SK-MEL-5 (cell line): ENCODE measurements at places on chromosomes 3 and 15.

GRCh38 chr3:4320096-4320911 lies 17.1 kb downstream of the SETMAR start:
- no peak for DNase-seq

- DNase-seq: peak; percentile 9
These were observed 989 bp downstream of the GNB4 start for GRCh38 chr3:179450261-179450701.

DNA sequence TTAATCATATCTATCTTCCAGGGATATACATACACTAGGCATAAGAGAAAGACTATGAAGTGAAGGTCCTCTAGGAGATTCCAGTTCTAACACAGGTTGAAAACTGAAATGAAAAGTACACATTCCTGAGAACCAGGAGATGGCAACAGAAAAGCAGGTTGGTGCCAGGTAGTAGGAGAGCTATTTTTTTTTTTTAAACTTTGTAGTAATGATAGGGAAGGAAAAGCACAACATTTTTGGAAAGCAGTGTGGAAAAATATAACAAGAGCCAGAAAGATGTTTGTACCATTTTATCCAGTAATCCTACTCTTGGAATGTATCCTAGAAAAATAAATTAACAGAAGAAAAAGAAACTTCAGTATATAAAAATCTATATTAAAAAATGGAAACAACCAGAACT lies 189.9 kb downstream of the DTWD1 start:
- no peak for DNase-seq

DNA sequence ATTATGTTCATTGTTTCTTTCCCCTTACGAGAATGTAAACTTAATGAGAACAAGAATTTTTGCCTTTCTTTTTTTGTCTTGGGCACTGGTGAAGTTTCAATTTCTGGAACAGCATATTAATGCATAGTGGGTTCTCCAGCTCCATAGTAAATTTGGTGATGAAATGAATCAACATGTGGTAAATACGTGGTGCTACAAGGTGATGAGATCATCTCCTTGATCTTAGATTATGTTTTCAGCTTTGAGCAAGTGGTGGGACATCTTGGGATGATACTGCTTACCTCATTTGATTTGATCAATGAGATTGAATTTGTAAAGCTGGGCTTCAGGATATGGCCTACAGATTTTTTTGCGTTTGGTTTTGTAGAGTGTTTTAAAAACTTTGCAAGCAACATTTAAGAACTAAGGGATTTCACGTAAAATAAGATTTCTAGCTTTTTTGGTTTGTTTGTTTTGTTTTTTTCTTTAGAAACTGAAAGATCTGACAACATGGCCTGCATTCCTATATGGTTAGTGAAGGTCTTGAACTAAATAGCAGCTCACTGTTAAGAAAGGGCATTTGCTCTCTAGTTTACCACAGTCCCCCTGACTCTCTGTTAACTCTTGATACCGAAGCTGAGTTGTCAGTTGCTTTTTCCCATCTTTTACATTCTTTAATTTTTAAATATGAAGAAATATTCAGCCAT lies 45.6 kb downstream of the FNDC3B start:
- DNase-seq: no peak

DNA sequence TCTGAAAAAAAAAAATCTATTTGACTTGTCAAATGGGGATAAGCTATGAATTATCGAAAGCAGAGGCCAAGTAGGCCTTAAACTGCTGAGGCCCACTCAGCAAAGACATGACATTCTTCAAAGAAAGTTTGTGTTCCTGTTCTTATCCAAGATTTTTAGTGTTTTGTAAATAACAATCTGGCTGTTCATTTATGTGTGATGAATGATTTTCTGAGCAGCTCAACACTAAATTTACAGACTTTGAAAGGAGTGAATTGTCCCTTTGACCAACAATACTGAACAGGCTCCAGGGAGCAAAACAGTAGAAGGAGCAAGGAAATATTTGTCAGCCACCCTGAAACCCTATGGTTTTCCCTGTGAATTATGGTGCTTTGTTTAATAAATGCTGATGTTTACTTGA lies 512.6 kb upstream of the NAALADL2 start:
- peak; percentile 53 for DNase-seq

DNA sequence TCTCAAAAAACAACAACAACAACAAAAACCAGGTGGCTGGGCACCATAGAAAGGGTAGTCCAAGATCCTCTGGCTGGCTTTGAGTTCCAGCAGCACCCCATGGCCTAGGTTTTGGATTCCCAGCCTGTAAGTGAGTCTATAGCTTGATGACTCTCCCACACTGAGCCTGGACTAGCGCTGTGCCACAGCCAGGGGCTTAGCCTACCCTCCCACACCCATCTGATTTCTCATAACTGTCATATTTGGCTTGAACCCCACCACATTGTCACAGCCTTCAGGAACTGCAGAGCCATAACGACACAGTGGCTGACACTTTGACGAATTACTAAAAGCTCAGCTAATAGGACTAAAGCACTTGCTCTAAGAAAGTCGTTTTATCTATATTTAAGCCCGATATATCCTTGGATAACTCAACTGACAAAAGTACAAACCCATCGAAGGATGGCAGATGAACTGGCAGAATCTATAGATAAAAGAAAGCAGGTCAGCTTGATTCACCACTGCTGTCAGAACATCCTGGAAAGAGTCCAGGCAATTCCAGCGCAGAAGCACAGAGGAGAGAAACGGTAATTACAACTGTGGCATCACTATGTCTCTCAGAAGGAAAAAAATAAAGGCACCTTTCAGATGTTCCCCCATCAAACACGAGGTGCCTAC lies 62.1 kb downstream of the HOMER2 start:
- no peak for DNase-seq

- DNase-seq: no peak
These were observed 1.4 kb upstream of the ROBO1 start for GRCh38 chr3:79769229-79769628.

DNA sequence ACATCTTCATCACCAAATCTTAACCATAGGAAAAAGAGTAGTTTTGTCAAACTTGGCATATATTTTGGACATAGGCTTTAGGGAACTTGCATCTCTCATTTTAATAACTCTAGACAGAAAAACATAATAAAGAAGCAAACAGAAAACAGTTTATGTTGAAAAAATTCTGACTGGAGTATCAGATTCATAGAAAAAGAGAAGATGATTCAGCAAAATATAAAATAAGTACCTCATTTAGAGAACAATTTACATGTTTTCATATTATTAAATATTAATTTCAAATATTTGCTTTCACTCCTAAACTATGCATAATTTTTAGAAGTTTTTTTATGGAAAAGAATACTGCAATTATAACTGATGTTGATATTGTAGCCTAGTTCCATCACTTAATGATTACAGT lies 12.5 kb downstream of the SATB1 start:
- DNase-seq: no peak

DNA sequence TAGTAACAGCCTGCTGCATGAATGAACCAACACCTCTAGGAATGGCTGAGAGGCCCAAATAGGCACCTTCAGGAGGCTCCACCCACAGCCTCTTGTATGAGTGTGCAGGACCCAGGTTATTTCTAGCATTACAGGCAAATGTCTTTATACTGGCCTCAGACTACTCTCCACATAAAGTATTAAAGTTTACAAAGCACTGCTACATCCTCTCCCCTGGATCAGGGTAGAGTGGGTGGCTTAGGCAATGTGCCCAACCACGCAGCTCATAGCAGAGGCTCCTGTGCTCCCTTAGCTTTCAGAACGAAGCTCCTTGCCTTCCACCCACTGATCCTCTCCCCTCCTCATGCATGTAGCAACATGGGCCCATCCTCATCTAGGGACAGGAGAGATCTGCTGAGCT lies 16.3 kb downstream of the TMEM43 start:
- no peak for DNase-seq

DNA sequence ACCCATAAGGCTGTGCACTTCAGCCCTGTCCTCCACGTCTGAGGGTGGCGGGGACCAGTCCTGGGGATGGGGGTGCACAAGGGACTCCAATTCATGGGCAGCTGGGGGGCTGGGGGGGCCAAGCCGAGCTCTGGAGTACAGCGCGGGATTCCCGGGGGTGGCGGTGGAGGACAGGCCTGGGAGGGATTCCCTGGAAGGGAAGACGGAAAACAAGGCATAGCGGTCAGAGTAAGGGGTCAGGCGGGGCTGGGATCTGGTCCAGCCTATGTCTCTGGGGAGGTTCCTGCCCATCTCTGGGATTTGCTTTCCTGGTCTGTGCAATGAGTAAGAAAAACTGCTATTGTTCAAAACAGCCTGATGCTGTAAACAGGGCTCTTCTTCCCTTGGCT lies 8.1 kb upstream of the IGDCC3 start:
- DNase-seq: no peak

DNA sequence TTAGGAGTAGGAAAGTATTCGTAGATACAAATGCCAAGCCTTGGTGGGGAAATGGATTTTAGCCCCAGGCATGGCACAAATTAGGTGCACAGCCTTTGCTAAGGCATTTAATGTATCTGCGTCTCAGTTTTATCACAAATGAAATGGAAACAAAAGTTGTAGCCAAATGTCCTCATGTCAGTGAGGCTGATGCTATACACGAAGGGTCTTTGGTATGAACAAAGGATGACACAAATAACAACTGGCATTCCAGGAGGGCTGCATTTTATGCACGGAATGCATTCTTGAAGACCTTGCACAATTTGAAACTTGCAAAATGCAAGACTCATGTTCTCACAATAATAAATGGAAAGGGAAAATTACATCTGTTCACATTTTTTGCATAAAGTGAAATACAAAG lies 181.9 kb downstream of the SV2B start:
- no peak for DNase-seq

DNA sequence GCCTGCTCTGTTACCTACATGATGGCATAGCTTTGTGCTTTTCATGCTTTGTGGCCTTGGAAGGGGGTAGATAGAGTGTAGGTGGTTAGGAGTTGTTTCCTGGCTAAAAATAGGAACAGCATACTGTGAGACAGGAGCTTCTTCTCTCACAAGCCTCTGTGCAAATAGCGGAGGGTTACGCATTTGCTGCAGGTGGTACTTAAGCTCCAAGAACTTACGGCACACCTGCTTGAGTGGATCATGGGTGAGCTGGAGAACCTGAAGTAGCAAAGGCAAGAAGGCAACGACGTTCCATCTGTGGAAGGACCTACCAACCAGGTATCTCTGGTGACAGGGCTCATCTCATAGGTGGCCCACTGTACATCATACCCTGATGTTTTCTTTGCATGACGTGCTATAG lies 66.0 kb downstream of the ST6GAL1 start:
- no peak for DNase-seq

DNA sequence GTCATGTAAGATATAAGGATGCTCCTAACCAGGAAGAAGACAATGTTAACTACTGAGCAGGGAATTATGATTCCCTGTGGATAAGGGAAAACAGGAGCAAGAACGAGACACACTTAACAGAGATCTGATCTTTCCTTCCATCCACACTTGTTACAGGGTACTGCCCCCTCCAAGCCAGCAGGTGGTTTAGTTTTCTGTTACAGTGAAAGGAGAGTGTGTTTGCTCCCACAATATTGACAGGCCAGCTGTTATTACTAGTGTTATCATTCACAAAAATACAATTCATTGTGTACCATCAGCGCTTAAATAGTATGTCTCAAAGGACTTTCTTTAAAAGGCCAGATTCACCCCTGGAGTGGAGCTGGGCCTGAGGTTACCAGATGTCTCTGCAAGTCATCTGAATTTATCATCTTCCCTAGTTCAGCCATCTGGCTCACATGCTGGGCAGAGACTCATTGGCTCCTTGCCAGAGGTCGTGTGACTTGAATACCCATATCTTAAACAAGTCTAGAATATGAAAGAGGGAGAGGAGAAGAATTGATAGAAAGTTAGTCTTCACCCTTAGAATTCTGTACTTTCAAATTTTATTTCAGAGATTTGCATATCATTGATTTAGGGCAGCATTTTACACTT lies 16.8 kb upstream of the FMN1 start:
- peak; percentile 44 for DNase-seq

DNA sequence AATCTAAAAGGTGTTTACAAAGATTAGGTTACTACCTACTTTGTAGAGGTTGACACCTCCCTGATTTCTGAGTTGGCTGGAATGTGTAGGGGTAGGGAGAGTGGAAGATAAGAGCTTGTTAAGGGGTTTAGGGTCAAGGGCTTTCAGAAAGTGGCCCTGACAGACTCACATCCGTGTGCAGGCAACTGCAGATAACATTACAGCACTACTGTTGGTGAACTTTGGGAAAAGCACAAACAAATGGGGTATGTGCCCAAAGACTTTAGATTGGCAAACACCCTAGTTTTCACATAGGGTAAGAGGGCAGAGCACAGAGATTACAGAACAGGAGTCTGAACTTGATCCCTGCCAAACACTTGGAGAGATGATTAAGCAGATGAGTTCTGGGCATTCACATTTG lies 375.7 kb downstream of the EPHB1 start:
- no peak for DNase-seq

- no peak for DNase-seq
These were observed 209.8 kb downstream of the GAP43 start for GRCh38 chr3:115833074-115833473.

DNA sequence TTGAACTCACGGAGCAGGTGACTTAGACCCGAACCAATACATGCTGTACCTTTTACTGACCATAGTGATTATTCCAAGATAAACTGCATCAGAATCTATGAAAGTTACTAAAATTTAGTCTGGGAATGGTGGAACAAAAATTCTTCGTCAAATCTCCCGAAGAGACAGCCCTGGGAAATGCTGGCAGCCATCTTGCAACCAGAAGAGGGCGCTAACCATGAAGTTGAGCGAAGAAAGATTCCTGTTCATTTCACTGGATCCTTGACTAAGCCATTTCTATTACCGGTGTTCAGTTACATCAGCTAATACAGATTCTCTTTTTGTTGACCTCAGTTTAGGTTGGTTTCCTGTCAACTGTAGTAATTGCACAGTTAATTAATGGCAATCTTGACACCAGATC lies 199.6 kb downstream of the SLC9A9 start:
- peak; percentile 69 for DNase-seq

GRCh38 chr15:62389885-62390790 lies 225.1 kb upstream of the C2CD4B start:
- peak; percentile 69 for DNase-seq

DNA sequence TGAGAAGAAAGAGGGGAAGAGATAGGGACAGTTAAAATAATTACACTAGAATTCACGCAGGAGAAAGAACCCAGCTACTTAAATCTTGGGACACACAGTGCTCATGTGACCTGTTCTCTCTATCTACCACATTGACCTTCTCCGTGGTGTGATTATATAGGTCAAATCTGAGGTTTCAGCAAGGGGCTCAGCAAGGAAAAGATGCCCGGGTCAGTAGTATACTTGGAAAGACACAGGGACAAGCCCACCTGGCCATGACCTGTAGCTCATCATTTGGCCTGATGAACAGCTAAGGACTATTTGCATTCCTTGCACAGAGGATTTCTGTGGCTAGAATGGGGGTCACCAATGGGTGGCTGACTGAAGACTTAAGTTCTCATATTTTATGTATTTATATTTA lies 71.9 kb downstream of the SSR3 start:
- DNase-seq: no peak

GRCh38 chr3:50603261-50604109 lies 8.1 kb downstream of the CISH start:
- DNase-seq: no peak

GRCh38 chr15:52261498-52262242 lies 33.9 kb downstream of the MYO5C start:
- peak; percentile 83 for DNase-seq

GRCh38 chr3:27639271-27639670 lies 82.9 kb downstream of the EOMES start:
- DNase-seq: no peak
